ENCODE measurements at places on chromosomes 1 and 21.

DNA sequence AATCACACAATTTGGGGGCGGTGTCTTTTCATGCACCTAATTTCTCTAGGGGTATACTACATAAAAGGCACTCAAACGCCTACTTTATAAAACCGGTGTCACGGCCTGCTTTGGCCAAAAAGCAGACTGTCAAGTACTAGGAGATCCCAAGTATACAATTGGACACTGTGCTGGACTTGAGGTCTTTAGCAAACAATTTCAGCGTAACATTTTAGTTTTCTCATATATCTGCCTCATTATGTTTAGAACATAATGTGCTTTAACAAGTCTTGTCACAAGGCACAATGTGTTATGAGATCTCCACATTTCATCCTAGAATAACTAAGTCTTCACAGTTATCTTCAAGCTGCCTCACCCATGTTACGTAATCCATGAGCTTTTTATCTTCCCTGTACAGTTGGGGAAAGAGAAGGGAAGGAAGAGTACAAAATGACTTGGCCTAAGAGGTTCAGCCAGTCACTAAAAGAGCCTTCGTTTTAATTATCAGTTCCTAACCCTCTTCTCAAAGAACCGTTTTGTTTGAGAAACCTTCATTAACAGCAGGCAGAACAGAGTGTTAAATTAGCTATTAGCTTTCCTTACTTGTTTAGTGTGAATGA, 1.7 kb downstream of the SSX2IP start:
- DNase-seq, result no peak

- no peak for DNase-seq
Observed at GRCh38 chr1:166066107-166066506, 100.7 kb downstream of the FAM78B start.

- DNase-seq, result no peak
Observed at GRCh38 chr1:207017615-207018559, 14.7 kb downstream of the C1orf116 start.

DNA sequence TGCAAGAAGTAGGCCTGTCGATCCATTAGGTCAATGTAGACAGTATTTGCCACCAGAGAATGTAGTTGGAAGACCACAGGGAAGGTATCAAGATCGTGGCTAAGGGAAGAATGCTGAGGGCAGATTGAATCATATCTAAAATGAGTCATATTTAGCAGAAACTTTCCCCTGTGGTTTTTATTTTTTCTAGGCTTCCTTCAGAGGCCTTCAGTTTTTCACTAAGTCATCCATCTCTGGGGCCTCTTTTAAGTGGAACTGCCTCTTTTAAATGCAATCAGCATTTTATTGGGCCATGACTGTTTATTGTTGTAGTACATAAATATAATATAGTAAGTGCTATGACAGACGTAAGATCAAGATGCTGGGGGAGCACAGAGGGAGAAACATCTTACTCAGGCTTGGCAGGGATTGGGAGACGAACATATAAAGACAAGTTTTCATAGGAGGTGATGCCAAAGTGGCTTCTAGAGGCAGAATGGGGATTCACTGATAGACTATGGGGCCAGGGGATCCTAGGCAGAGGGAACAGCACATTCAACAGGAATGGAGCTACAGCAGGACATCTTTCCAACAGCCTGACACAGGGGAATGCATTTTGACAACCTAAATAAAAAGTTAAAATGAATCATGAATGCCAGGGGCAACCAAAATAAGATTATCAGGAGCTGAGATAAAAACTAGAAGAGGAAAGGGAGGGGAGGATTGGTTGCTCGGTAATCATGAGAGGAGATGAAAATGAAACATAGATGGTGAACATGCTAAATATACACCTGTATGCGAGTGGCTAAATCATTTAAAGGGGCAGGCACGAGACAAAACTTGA, 20.1 kb downstream of the UBE2U start:
- DNase-seq, result peak; percentile 79

Measured in amniotic stem cell (primary cell).